ENCODE measurements at places on chromosomes 16 and 17.

- no peak for DNase-seq
These were observed 123.2 kb downstream of the HS3ST2 start for GRCh38 chr16:22937169-22937568.

DNA sequence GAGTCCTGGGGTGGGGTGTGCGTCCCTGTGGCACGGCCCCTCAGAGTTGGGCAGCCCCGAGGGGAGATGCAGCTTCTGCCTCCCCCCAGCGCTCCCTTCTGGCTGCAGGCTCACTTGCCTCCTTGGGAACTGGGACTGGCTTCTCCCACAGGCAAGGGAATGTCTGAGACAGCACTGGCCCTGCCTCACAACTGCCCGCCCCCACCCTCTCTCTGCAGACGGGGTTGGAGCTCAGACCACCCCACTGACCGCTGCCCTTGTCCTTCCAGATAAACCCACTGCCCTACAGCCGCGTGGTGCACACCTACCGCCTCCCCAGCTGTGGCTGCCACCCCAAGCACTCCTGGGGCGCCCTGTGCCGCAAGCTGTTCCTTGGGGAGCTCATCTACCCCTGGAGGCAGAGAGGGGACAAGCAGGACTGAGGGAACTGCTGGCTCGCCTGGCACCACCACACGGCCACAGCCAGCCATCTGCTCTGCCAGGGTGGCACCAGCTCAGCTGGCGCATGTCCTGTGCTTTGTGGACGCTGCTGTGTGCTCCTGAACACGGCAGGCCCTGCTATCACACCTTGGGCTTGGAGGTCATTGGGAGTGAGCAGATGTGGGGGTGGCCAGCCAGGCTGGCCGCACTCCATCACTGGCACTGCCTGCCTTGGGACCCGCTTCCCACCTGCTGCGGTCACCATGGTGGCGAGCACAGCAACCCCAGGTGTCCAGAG lies 7.1 kb upstream of the RAB40C start:
- DNase-seq, result no peak

GRCh38 chr16:85222155-85222863 lies 110.0 kb upstream of the CIBAR2 start:
- DNase-seq, result no peak

DNA sequence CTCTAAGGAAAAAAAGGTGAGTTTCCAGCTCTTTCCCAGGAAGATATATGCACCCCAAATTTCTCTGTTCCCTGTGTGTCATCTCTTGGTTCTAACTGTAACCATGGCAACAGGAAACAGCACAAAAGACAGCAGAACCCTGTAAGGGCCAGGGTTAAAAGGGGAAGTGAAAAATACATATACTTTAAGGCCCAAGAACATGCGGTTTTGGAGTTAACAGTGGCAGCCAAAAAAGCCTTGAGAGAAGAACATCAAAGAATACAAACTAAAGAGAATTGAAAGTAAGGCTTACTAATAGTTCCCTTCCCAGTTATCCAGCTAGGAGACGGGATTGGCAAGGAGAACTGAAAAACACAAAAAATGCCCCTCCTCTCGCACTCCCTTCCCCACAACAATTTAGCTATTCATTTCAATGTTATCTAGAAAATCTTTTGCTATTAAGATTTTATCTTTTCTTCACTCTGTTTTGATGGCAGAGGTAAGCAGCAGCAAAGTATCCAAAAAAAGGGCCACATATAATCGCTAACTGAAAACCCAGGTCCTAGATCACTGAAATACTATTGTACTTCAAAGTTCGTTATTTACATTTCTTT lies 1.5 kb downstream of the SPOP start:
- no peak for DNase-seq

DNA sequence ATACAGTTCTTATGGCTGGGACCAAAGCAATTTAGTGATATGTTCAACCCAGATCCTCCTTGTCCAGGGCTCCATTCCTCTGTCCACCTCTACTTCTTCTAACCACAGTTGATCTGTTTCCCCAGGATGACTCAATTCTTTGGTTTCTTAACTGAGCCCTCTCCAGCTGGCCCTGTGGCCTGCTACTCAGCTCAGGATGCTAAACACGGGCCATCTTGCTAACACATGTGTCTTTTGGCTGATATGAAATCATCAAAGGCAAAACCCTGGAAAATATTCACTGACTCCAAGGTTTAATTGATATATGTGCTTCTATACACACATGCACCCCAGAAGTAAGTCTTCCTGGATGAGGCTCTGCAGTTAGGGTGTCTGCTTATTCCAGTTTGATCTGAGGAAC lies 43.8 kb downstream of the SHISA6 start:
- DNase-seq, result no peak

DNA sequence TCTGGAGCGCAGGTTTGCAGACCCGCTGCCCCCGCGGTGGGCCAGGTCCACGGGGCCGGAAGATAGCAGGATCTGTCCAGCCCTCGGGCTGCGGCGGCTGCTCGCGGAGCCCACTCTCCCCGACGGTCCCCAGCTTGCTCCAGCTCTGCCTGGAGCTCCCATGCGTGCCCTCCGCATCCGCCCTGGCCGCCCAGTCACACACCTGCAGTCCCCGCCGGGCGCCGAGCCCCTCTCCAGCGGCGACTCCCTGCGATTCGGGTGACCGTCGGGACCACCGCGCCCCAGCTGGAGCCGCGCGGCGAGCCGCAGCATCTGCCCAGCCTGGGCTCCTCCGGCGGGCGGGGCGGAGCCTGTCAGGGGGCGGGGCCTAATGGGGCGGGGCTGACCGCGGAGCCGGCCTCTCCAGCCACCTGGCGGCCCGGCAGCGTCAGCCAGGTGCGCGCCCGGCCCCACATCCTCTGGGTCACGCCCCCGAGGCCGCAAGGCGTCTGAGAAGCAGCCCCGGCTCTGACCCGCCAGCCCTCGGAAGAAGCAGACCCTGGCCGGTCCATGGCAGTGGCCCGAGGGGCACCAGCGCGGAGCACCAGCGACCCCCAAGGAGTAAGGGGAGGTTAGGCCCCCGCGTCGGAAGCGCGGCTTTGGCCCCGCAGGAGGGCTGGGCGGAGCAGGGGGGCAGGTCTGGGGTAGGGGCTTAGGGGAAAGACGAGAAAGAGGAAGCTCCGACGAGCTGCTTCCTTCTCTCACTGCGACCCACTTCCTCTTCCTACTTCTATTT lies at the start of gene PIK3R5:
PIK3R5 (minus strand) TSS at position 314 of the 775 bp plus-strand sequence. CDS start 54,213 bp downstream, outside the sequence.
- no peak for DNase-seq

- DNase-seq, result no peak
These were observed 221.2 kb downstream of the CDH13 start for GRCh38 chr16:82848013-82848412.

- peak; percentile 98 for DNase-seq
These were observed 23.0 kb upstream of the CDR2 start for GRCh38 chr16:22397464-22397863.

DNA sequence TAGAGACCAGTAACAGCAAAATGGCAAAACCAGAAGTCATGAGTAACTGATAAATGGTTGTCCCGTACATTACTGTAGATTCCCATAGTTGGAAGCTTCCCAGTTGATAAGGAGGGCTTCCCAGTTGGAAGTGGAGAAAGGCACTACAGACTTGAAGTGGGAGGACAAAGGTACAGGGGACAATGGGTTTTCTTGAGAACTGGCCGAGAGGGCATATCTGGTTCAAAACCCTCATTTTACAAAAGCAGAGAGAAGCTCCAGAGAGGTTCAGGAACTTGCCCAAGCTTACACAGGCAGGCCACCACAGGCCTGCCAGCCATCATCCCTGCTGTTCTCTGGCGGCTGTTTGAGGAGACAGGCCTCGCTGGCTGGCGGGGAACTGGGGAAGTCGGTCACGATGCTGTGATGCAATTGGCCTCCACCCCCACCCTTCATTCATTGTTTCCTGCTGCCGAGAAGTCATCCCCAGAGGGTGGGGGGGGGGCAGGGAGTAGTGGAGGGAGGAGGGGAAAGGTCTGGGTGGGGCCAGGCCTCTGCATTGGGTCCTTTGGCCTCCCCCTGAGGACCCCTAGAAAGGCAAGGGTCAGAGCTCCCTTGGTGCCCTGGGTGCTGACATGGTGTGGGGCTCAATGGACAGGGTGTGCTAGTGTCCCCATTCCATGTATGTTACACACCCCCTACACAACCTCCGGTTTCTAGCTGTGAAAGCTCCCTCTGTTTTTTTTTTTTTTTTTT lies 3.0 kb downstream of the UBALD2 start:
- no peak for DNase-seq

All from AG04449 (cell line).